ENCODE measurements at places on chromosomes 2 and 18.

- ATAC-seq = no peak
Measured at GRCh38 chr2:124559236-124559635, 534.1 kb downstream of the CNTNAP5 start.

GRCh38 chr2:66481100-66481549 is 46.2 kb downstream of the MEIS1 start:
- no peak for ATAC-seq

DNA sequence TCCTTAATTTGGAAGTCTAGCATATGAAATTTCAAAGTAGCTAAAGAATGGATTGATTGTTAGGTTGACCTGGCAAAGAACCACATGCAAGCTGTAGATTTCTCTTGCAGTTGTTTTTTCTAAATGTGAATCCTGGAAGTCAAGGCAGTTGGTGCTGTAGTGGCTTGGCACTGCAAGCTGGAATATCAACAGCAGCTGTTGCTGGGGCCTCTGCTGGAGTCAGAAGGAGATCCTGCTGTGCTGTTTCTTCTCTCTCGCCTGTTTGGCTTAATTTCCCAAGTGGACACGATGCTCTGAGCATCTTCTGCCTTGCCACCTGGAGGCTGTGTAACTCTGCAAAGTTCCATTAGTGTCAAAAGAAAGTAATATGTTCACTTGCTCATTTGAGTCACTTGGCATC is 12.6 kb downstream of the PIK3C3 start:
- no peak for ATAC-seq

- ATAC-seq = no peak
Measured at GRCh38 chr2:67453310-67453709, 56.2 kb downstream of the ETAA1 start.

DNA sequence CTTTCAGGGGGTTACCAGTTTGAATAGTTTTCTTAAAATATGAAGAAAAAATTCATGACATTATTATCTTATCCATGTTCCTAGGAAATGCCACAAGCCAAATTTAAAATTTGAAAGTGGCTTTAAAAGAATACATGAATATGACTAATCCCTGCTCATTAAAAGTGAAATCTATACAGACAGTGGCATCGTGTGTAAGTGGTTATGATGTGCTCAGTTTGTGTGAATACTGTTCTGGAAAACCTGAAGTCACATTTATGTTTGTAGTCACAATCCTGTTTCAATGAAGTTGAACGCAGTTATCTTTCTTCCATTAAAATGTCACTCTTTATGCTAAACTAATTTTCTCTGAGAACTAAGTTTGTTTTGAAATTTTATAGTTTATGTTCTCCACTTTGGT is 75.8 kb downstream of the GORASP2 start:
- ATAC-seq = peak; percentile 69

DNA sequence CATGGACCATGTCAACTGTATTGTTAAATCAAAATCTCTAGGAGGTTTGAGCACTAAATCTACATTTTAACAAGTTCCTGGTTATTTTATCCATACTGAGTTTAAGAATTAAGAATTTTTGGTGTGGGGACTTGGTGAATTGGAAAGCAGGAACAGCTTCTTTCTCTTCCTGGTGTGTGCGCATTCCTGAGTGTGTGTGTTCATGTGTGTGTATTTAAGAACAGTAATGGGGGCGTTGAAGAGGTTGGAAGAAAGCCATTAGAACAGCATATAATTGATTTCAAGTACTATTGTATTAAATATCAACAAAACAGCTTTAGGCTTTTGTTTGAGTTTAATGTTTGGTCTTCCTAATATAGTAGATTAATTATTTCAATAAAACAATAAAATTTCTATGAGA is 801.3 kb upstream of the ID2 start:
- ATAC-seq = no peak

DNA sequence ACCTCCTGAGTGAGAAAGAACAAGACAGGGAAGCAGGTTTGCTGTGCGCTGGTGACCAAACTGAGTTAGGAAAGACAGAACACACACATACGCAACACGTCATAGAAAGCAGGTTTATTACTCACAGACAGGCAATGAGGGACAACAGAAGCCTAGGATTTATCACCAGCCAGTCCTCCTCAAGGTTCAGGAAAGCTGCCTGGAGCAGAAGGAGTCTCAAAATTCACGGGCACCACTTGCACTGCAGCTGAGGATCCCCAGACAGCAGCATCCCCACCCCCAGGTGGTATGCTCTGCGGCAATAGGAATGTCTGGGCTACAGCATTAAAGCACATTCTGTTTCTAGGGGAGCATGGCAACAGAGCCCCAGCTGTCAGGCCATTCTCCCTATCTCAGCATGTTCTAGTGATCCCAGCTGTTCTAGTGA is 284.4 kb upstream of the RGPD4 start:
- no peak for ATAC-seq

GRCh38 chr2:88751768-88752167 is 60.3 kb downstream of the RPIA start:
- ATAC-seq = no peak

- no peak for ATAC-seq
Measured at GRCh38 chr2:57899898-57900297, 146.7 kb upstream of the VRK2 start.

- ATAC-seq = no peak
Measured at GRCh38 chr2:212409560-212409959, 129.0 kb downstream of the ERBB4 start.

- ATAC-seq = peak; percentile 43
Measured at GRCh38 chr2:126655500-126656430, at the start of gene GYPC. GYPC (plus strand) TSS chr2:126656158; CDS start chr2:126656264, 106 bp downstream.

DNA sequence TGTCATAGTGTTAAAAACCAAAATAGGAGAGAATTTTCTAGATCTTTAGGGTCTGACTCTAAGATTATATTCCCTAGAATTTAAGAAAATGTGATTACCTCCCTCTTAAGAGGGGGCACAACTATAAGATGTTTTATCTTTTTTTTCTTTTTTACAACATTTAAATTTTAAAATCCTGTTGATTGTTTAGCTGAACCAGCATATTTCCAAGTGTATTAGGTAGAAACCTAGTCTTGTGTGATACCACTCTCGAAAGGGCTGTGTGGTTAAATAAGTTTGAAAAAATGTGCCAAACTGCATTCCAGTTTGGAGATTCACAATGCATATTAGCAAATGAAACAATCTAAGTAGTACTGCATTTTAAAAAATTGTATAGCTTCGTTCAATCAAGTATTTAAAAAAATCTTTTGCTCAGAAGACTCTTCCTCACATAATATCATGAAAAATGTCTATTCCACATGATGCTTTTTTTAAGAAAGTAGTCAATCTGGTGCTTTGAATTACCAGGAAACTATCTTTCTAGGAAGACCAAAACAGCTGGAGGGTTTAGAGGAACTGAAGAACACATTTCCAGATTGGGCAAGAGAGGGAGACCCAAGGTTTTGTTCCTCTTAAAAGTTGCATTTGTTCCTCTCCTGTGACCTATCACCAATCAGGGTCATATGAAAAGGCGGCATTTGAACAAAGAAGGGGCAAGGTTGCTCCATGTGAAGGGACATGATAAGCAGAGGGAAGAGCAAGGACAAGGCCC is 98.8 kb downstream of the DPP4 start:
- ATAC-seq = no peak

- ATAC-seq = no peak
Measured at GRCh38 chr18:27400001-27400400, 214.9 kb upstream of the CHST9 start.

DNA sequence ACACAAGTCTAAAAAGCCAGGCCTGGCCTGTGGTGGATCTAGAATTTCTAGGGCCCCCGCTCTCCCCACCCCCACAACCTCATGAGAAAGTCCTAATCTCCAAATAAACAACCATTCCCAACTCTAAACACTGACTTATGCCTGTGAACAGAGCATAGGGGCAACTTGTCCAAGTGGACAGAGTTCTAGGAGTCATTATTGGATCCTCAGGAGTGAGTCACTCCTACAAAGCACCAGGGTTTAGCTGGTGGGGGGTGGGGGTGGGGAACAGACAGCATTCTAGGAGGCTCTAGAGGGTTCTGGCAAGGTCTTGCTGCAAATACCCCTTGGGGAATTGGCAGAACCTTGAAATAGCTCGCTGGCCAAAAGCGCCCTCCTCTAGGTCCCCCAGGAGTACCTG is 83.3 kb downstream of the ZCCHC2 start:
- ATAC-seq = no peak

DNA sequence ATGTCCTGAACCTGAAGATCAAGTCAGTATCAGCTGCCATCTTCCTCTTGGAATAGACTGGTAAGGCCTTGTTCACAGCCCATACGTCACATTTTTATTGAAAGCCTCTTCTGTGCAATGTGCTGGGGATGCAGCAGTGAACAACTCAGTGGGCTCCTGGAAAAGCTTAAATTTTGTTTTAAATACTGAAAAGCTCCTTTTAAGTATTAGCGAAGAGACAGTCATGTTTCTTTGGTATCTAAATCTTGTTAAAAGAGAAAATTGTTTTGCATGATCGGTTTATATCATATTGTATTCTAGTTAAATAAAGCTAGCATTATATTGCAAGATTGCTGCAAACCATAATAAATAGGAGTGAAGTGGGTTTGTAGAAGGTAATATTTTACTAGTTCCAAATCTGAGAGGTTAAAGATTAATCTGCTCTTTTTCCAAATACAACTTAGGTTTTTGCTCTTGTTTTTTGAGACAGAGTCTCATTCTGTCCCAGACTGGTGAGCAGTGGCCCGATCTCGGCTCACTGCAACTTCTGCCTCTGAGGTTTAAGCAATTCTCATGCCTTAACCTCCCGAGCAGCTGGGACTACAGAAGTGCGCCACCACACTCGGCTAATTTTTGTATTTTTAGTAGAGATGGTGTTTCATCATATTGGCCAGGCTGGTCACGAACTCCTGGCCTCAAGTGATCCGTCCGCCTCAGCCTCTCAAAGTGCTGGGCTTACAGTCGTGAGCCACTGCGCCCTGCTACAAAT is 1.6 kb upstream of the RMDN2 start:
- ATAC-seq = no peak

DNA sequence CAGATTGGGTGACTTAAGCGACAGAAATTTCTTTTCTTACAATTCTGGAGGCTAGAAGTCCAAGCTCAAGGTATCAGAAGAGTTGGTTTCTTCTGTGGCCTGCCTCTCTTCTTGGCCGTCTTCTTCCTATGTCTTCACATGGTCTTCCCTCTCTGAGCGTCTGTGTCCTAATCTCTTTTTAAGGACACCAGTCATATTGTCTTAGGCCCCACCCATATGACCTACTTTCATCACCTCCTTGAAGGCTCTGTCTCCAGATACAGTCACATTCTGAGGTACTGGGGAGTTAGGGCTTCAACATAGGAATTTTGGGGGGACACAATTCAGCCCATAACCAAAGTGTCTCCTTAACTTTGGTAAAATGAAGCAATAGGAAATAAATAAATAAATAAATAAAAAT is 110.9 kb upstream of the EPC2 start:
- ATAC-seq = peak; percentile 90

GRCh38 chr2:228318218-228318617 is 136.7 kb upstream of the SPHKAP start:
- no peak for ATAC-seq

DNA sequence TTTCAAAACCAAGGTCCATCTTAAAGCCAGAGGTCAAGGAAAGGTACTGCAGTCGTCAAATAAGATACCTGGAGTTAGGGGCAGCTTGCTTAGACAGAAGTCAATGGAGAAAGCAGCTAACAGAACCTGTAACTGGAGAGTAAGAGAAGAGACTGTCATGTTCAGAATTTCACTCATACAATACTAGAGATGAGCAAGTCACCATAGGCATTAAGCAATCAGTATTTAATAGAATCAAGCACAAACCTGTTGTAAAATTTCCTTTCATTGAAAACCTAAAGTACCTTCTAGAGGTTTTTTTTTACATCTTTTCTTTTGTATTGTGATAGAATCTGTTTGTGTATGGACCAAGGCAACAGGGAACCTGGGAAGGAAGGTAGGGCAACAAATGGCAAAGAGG is 183.4 kb upstream of the ERBB4 start:
- ATAC-seq = no peak

GRCh38 chr2:18426174-18426573 is 134.3 kb downstream of the RDH14 start:
- no peak for ATAC-seq

- ATAC-seq = no peak
Measured at GRCh38 chr2:118850901-118851415, 3.5 kb upstream of the EN1 start.

- ATAC-seq = no peak
Measured at GRCh38 chr2:176449852-176450251, 180.6 kb downstream of the MTX2 start.

DNA sequence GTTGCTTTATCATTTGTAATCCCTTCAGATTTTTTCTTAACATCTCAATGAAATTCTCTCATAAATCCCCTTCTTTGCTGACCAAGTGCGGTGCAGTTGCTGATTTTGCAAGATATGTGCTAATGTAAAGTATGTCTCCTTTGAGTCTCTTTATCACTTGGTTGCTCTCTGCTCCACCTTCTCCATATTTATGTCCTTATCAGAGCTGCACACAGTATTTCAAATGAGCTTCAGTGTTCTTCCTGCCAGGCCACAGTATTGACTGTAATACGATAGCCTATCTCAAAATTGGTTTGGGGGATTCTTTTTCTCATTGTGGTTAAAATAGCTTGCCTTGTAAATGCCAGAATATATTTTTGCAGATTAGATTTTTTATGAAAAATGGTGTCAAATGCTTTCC is 32.2 kb downstream of the MAIP1 start:
- no peak for ATAC-seq

DNA sequence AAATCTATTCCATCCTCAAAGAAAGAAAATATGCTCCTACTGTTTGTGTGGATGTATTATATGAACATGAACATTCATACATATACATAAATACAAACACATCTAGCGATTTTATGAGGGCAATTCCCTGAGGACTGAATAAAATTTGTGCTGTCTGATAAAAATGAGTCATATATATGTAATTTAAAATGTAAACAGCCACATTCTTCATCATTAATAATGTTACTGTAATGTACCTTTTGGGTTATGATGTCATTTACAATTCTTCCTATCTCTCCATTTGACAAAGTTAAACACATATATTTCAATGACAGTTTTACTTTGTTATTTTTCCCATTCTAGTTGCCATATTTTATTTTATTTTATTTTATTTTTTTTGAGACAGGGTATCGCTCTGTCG is 91.3 kb upstream of the ZFP36L2 start:
- ATAC-seq = no peak

GRCh38 chr2:105597806-105598803 is 146.6 kb upstream of the NCK2 start:
- ATAC-seq = no peak

- no peak for ATAC-seq
Measured at GRCh38 chr2:66508484-66509071, 73.7 kb downstream of the MEIS1 start.

GRCh38 chr2:160610041-160610440 is 116.4 kb upstream of the RBMS1 start:
- no peak for ATAC-seq

DNA sequence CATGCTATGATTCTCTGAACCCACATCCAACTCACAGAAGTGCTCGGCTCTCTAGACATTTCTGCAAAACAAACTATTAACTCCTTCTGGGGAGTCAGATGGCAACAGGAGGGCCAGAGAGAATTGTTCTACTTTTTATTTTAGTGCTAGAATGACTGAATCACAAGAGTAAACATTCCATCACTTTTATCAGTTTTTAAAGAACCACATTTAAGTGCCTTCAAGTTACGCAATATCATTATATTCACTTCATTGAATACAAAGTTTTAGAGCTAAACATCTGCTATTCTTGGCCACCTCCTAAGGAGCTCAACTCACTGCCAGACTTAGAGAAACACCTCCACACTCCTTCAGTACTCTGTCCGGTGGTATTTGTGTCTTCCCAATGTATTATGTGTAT is 22.4 kb downstream of the B4GALT6 start:
- no peak for ATAC-seq

- ATAC-seq = peak; percentile 49
Measured at GRCh38 chr2:231161877-231162329, 36.5 kb upstream of the ARMC9 start.
